Ovary (tissue), 10 donors: ENCODE measurements at places on chromosomes 4 and X. TPM values are rescaled to one million over a fixed set of nuclear protein-coding genes. Genes with fewer than 3 reads are reported as not detected.
A peak's percentile ranks its signal among the peaks of the same experiment; 100 is the strongest.

HMX1 gene
- polyA plus RNA-seq: not detected

PROM1 gene
- 0.25 TPM for polyA plus RNA-seq

DNA sequence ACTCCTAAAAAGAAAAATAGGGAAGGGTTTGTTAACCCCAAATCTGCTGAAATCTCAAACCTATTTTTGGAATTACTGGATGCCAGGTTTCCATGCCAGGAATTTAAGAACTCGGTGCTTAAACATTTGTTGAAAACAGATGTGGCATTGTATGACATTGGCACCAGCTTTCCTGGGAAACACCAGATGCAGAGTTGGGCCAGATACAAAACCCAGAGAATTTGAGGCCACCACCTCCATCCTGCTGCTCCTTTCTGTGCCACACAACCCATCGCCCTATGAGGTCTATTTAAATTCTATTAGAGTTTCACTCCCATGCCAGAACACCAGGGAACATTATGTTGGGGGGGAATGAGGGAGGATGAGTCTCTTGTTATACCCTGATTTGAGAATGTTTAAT lies 71.7 kb downstream of the ARAP2 start:
- no peaks in the 10 kb centered on the region for H3K27me3 ChIP-seq
- H3K36me3 ChIP-seq: no peaks in the 10 kb centered on the region
- no peak overlapping the region for H3K4me3 ChIP-seq
- no peak overlapping the region for H3K27ac ChIP-seq
- no peak for DNase-seq

DNA sequence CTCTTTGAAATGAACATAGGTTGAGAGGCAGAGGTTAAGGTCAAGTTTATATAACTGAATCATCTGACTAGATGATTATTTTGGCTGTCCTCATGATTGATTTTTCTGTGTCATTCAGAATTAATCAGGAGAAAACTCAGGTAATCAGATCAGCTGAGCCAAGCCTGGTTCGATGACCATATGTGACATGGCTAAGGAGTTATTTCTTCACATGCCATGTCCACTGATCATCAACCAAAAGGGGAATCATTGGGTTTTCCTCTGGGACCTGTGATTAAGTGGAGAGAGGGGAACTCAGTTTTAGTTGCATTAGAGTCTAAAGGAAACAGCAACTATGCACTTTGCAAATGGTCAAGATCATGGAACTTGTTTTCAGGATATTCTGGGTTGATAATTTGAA lies 20.3 kb upstream of the PACRGL start:
- DNase-seq: no peak
- H3K4me1 ChIP-seq: no peaks in the 10 kb centered on the region

PPBP gene
- polyA plus RNA-seq: not detected

GRCh38 chr4:86653237-86653865 lies 59.2 kb downstream of the PTPN13 start:
- H3K4me1 ChIP-seq: no peaks in the 10 kb centered on the region
- no peak overlapping the region for H3K27ac ChIP-seq
- no peaks in the 10 kb centered on the region for H3K27me3 ChIP-seq

CXorf38 gene
- polyA plus RNA-seq: 8.2 TPM

GRCh38 chr4:18404642-18405041 lies 383.1 kb upstream of the LCORL start:
- H3K27me3 ChIP-seq: no peaks in the 10 kb centered on the region
- no peak overlapping the region for H3K27ac ChIP-seq
- no peaks in the 10 kb centered on the region for H3K4me1 ChIP-seq
- DNase-seq: no peak
- H3K36me3 ChIP-seq: no peaks in the 10 kb centered on the region

GRCh38 chr4:56468097-56468422 lies 643 bp downstream of the SRP72 start:
- H3K36me3 ChIP-seq: no peaks in the 10 kb centered on the region
- no peak for DNase-seq
- peaks cover 12% of the 10 kb centered on the region for H3K4me1 ChIP-seq
- peak overlapping the region; percentile 83 for H3K27ac ChIP-seq
- peak overlapping the region; percentile 94 for H3K4me3 ChIP-seq

LRPAP1 gene
- 179 TPM for polyA plus RNA-seq

DNA sequence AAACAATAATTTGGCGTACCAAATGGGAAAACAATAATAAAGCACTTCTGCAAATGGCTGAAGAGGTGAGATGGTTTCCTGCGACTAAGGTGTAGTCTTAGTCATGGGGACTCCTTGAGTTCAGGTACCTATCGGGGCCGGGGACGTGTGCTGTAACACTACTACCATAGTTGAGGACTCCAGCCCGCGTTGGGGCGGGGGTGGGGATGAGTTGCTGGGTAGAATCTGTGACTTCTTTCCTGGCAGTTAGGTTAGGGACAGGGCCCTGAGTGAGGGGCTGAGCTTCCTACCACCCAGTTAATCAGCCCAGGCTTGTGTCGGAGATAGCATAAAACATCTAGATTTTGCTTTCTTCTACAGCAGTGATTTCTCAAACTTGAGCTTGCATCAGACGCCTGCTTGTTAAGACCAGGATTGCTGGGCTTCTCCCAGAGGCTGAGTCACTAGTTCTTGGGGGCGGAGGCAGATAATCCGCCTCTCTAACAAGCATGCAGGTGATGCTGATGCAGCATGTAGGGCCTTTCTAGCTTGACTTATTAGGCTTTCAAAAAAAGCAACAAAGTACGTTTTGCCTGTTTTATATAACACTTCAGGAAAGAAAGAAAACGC lies 30.2 kb downstream of the RBBP7 start:
- no peak overlapping the region for H3K27ac ChIP-seq
- peaks cover 4% of the 10 kb centered on the region for H3K4me1 ChIP-seq
- no peaks in the 10 kb centered on the region for H3K27me3 ChIP-seq
- no peaks in the 10 kb centered on the region for H3K36me3 ChIP-seq
- H3K4me3 ChIP-seq: no peak overlapping the region
- no peak for DNase-seq
